CD4-positive, alpha-beta T cell (primary cell): ENCODE measurements at places on chromosomes 1 and 21. TPM values are rescaled to one million over a fixed set of nuclear protein-coding genes. Genes with fewer than 3 reads are reported as not detected.

Gene PLA2G2D
- total RNA-seq: not detected

Gene MINDY1
- 9.2 TPM for total RNA-seq

Gene OR6N1
- not detected for total RNA-seq

Gene LCE6A
- not detected for total RNA-seq

Gene PBXIP1
- total RNA-seq: 440 TPM

Gene SHE
- total RNA-seq: not detected

Gene DDX20
- total RNA-seq: 27.2 TPM

Gene NECAP2
- 65.8 TPM for total RNA-seq

Gene POLR3C
- 18.6 TPM for total RNA-seq

Gene TFF2
- not detected for total RNA-seq

Gene GART
- 25.5 TPM for total RNA-seq

Gene PTPRU
- total RNA-seq: 0.56 TPM
